Right cardiac atrium (tissue), 5 donors: ENCODE measurements at places on chromosomes 4 and X.

- no peak for DNase-seq
Observed at GRCh38 chrX:7330556-7330955, 182.6 kb upstream of the PUDP start.

DNA sequence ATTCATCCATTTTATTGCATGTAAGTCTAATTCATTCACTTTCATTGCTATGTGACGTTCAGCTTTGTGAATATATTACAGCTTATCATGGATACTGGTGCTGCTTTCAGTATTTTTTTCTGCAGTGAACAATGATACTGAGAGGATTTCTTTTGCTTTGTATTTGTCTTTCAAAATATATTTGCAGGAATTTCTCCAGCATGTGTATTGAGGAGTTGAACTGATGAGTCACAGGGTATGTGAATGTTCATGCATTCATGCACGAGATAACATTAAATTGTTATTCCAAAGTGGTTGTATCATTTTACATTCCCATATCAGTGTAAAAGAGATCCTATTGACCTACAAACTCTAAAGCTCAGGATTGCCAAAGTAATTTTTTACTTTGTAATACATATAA lies 283.8 kb upstream of the ARSJ start:
- DNase-seq: no peak

DNA sequence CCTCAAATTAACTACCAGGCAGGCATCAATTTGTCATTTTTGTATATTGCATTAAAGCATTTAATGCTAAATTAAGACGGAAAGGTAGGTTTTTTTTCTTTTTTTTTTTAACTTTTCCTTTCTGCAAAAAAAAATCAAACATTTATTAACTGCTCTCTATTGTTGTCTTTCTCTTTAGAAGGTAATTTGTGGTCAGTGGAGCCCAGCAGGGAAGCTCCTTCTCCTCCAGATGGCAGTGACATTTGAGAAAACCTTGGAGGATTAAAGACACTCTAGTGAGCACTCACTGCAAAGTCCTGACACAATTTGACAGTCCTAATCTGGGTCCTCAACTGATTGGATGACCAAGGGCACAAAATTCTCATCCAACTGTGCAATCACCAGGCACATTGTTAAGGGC lies 102.4 kb downstream of the SLIT2 start:
- DNase-seq: no peak

DNA sequence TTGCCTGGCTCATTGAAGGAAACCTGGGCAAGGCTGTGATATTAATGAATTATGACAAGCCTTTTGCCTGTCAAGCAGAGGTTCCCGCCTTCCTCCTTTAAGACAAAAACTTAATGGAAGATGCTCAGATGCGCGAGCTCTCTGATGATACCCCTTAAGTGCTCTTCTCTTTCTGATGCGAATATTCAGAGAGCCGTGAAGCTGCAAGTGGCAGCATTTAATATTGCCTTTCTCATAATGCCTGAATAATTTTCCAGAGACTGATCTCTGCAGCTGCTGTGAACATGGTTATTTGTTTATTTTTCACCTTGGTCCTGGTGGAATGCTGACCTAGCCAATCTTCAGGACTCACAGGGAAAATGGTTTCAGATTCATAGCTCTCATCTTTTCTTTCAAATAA lies 251.8 kb downstream of the TENM3 start:
- DNase-seq: no peak

- peak; percentile 69 for DNase-seq
Observed at GRCh38 chrX:18871970-18872369, 111.9 kb downstream of the PHKA2 start.

DNA sequence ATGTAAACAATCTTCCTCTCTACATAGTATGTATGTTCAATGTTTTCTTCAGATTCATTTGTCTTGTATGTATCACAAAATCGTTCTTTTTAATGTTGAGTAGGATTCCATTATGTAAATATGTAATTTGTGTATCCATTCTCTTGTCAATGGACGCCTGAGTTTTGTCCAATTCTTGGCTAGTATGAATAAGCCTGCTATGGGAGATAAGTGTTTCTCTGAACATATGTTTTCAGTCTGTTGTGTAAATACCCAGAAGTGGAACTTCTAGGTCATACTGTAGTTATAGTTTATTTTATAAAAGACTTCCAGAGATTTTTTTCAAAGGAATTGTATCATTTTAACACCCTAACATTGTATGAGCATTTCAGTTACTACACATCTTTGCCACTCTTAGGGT lies 2.8 kb downstream of the SMIM31 start:
- DNase-seq: no peak

GRCh38 chrX:129741880-129742758 lies 3.3 kb downstream of the XPNPEP2 start:
- no peak for DNase-seq

DNA sequence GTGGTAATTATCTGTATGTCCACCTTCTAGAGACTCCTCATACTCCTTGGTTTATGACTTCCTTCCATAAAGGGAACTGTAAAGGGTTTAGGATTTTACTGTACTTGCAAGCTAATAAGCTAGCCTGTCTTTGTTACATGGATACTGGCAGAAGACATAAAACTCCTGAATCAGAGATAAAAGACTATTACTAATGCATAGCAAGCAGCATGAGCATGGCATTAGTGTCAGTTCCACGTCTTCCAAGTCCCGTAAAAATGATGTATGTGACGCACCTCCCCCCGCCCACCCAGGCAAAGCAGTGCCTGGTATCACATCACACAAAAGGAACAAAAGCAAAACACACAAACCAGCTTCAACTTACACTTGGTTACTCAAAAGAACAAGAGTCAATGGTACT lies 71.0 kb downstream of the SLC10A6 start:
- DNase-seq: no peak

DNA sequence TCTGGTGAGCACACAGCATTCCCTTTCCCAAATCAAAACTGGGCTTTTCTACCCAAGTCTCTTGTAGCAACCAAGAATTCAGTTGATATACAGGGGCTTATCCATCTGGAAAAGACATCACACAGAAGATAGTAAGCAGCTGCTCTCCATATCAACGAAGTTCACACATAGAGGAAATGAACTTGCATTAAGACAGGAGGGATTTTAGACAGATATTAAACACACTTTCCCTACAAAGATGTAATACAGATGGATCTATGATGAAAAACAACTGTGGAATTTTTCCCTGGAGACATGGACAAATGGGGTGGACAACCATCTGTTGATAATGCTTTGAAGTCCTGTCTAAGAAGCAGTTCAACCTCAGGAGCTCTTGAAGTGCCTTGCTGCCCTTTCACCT lies 9.8 kb upstream of the PDE5A start:
- DNase-seq: no peak

- no peak for DNase-seq
Observed at GRCh38 chrX:118736394-118737010, 9.1 kb downstream of the IL13RA1 start.

GRCh38 chrX:38138157-38138891 lies 82.3 kb downstream of the SRPX start:
- DNase-seq: no peak

GRCh38 chr4:25750874-25751273 lies 95.2 kb downstream of the SLC34A2 start:
- DNase-seq: no peak

GRCh38 chrX:11886745-11887144 lies 128.7 kb downstream of the MSL3 start:
- no peak for DNase-seq

- DNase-seq: no peak
Observed at GRCh38 chrX:82734140-82734539, 774.0 kb upstream of the POU3F4 start.

GRCh38 chr4:161256716-161257115 lies 907.1 kb downstream of the FSTL5 start:
- no peak for DNase-seq

DNA sequence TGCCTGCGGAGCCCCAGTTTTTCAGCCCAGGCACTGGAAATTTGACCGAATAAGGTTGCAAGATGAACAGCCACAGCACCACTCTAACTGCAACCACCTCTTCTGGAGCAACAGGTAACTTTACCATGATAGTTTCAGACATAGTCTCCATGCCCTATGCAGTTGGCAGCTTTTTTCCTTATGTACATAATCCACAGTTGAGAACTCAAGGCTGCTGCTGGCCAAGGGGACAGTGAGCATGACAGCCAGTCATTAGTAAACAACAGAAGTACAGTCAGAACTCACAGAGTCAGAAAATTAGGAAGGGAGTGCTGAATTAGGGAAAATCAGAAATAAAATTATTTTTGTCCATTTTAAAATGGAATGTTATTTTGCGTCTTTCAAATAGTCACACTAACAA lies 192.7 kb upstream of the NHS start:
- DNase-seq: no peak

DNA sequence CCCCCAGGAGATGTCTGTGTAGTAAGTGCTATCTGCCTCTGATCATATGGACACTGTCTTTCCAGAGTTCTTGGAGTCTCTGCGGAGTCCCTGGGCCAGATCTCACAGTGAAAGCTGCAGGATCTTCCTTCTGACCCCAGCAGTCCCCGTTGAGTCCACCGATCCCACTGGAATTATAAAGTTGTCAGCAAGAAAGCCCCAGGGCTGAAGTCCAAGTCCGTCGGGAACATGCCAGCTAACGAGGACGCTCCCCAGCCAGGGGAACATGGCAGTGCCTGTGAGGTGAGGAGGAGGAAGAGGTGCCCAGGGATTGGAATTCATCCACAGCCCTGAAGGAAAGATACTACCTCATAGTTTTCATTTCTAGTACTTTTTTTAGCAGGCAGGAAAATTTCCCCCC lies 9.3 kb downstream of the ZNF81 start:
- DNase-seq: peak; percentile 46

DNA sequence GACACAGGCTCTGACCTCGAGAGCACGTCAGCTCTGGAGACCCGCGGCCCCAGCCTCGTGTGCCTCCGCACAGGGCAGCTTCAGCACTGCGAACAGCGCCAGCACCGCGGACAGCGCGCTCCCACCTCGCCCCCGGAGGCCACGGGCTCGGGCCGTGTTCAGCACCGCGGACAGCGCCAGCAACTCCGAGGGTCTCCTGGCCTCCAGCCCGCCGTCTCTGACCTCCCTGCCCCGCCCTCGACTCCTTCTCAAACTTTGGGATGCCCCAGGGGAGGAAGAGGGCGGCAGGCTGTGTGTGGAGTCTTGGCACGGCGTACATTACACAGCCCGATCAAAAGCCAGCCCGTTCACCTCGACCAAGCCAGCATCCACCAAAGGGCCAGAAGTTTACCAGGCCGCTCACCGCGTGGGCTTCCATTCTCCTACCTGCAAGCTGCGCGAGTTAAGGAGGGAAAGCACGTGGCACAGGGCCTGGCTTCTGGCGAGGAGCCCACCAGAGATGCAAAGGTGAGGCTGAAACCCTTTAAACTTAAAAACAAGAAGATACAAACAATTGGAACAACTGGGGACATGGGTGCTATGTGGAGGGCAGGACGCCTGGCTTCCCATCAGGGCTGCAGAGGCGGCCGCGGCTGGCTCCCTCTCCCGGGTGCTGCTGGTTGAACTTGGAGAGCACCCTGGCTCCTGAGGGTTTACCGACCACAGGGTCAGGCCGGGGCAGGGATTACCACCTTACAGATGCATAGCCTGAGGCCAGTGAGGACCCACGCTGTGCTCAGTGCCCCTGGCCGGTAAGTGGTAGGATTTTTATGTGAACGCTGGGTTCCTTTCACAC lies 4.5 kb upstream of the NKX1-1 start:
- DNase-seq: peak; percentile 80

DNA sequence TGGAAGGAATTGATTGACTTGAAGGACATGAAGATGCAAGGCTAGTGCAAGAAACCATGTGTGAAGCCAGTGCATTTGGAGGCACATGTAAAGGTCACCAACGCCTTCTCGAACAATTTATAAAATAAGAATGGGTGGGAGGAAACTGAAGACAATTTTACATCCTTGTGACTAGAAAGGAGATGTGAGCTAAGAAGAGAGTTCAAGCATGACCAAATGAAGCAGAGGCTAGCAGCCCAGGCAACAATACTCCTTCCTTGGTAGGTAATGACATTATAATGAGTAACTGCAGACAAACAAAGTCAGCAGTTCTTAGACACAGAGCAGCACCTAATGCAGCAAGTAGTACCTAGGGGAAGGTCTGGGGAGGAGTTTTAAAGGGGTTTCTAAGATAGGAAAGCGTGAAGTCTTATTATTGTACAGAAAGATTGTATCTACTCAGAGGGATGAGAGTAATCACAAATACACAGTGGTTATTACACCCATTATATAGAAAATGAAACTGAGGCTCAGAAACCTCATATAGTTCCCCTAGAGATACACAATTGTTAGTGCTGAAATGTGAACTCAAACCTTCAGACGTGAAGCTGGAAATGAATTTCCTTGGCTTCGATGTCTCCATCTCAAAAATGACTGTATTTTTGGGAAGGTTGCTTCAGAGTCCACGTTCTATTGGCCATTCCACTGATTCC lies 56.1 kb downstream of the ATXN3L start:
- DNase-seq: no peak

DNA sequence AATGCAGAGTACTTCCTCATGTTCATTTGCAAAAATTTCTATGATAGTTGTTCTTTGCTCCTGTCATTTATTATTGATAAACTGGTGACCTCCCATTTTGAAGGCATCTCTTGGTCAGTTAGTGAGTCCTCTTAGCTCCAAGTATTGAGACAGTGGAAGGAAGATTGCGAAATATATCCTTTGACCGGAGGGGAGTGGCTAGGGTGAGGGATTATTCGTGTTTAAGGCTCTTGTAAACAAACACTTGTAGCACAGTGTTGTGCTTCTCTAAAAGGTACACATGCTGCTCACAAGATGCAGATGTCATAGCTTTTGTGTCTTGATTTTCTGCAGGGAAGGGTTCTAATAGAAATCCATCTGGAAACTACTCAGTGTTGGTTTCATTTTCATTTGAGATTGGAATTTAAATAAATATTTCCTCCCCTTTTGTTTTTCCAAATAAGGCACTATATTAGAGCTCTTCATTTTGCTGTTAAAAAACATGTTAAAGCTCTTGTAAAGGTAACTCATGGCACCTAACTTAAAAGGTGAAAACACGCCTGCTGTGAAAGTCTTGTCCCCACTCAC lies 21.8 kb downstream of the TXLNG start:
- DNase-seq: no peak

- DNase-seq: no peak
Observed at GRCh38 chr4:71303850-71304249, 35.0 kb upstream of the SLC4A4 start.

DNA sequence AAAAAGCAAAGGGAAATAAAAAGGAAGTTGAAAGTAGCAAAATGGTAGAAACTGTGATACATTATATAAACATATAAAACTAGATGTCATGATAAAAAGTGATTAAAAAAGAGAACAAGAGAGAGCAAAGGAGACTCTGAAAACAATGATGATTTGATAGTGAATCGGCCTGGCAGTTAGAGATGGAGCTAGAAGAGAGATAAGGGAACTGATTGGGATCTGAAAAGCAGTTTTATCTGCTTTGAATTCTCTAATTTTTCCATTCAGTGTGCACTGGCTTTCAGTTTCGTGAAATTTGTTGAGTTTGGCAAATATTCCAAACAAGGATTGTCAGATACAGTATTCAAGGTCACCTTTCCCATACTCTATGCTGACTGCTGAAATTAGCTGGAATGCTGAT lies 21.9 kb upstream of the CCSER1 start:
- no peak for DNase-seq

GRCh38 chr4:19992471-19993093 lies 259.1 kb upstream of the SLIT2 start:
- DNase-seq: no peak
